H1 (cell line): ENCODE measurements at places on chromosomes 11 and 22. TPM values are rescaled to one million over a fixed set of nuclear protein-coding genes. Genes with fewer than 3 reads are reported as not detected.
A peak's percentile ranks its signal among the peaks of the same experiment; 100 is the strongest.

The PGA4 gene
- polyA plus RNA-seq = 1.3 and 2.0 TPM in 2 replicates

- H3K4me1 ChIP-seq = 0 out of 2 replicates have a peak, but pooled peaks cover 4% of the 10 kb centered on the region
- no peak overlapping the region for H3K4me3 ChIP-seq
- no peaks in the 10 kb centered on the region for H3K36me3 ChIP-seq
- H3K27ac ChIP-seq = no peak overlapping the region
- H3K27me3 ChIP-seq = peaks cover 1% of the 10 kb centered on the region
- DNase-seq = no peak
Observed at GRCh38 chr11:7899418-7899817, 31.6 kb downstream of the OR10A6 start.

GRCh38 chr11:47154616-47155570, 21.8 kb downstream of the ARFGAP2 start:
- no peak overlapping the region for H3K4me3 ChIP-seq
- H3K4me1 ChIP-seq = peaks cover 2% of the 10 kb centered on the region; the same call in 1 of the 2 replicates
- H3K36me3 ChIP-seq = no peaks in the 10 kb centered on the region
- DNase-seq = no peak

- H3K36me3 ChIP-seq = no peaks in the 10 kb centered on the region
- H3K4me3 ChIP-seq = no peak overlapping the region
- no peak for DNase-seq
- no peak overlapping the region for H3K27ac ChIP-seq
- peaks cover 14% of the 10 kb centered on the region for H3K4me1 ChIP-seq
Observed at GRCh38 chr11:1260023-1260501, 37.2 kb downstream of the MUC5B start.

The SNX19 gene
- polyA plus RNA-seq = 15.0 and 22.1 TPM in 2 replicates

- no peak overlapping the region for H3K4me3 ChIP-seq
- no peaks in the 10 kb centered on the region for H3K27me3 ChIP-seq
- H3K36me3 ChIP-seq = no peaks in the 10 kb centered on the region
- no peak for DNase-seq
Observed at GRCh38 chr22:43742154-43742950, 69.8 kb downstream of the EFCAB6 start.

The TPBGL gene
- 0.25 and 0.26 TPM in 2 replicates for polyA plus RNA-seq

DNA sequence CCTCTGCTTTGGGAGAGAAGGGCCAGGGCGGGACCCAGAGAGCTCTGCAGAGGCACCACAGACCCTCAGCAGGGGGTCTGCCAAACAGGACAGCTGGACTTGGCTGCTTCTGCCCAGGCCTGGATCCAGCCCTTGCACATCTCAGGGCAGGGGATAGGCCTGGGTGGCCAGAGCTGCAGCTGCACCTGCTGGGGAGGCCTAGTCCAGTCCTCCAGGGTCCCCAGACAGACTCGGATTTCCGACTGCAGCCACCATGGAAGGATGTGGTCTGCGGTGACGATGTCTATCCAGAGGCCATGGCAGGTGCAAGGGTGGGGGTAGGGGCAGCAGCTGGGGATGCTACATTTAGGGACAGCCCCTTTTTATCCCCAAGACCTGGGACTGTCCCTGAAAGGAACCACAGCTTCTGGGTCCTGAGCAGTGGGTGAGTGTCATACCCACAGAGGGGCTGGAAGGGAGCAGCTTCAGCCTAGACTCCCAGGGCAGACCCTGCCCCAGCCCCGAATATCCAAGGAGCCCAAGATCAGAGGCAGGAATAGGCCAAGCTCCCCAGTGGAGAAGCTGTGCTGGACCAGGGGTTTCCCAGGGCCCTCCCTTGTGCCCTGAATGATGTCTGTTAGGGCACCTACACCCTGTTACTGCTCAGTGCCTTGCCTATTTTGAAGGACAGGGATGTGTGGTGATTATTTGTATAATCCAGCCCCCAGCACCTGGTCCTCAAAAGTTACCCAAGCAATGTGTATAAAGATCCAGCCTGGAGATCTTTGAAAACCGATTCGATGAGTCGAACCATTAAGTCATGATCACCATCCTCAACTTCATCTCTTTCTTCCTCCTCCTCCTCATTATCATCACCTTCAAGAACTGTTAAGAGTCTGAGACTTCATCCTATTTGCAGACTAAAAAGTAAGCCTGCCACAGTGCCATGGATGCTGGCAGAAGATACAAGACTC, 2.5 kb upstream of the IGLL5 start:
- H3K36me3 ChIP-seq = no peaks in the 10 kb centered on the region
- H3K4me3 ChIP-seq = no peak overlapping the region
- no peak for DNase-seq
- no peak overlapping the region for H3K27ac ChIP-seq

DNA sequence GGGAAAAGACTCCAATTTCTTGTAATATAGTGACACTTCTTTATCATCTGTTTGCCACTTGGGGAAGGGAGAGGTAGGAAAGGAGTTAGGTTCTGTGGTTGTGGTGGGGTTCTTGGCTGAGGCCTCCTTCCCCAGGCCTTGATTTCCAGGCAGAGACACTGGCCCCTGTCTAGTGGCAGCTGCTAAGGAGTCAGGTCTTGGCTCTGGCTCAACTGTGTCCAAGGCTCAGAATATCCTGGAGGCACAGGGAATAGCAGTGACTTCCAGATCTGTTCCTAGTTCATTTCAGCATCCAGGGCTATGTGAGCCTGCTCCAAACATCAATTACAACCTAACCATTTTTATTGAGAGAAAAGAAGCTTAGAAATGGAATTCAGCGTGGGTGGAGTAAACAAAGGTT, 29.5 kb downstream of the PPFIBP2 start:
- no peak for DNase-seq
- no peak overlapping the region for H3K27ac ChIP-seq
- peaks cover 5% of the 10 kb centered on the region for H3K4me1 ChIP-seq

GRCh38 chr11:21769188-21769587, 423.7 kb upstream of the ANO5 start:
- H3K36me3 ChIP-seq = no peaks in the 10 kb centered on the region
- no peak for DNase-seq
- H3K27ac ChIP-seq = no peak overlapping the region
- no peaks in the 10 kb centered on the region for H3K4me1 ChIP-seq
- H3K4me3 ChIP-seq = no peak overlapping the region
- no peaks in the 10 kb centered on the region for H3K27me3 ChIP-seq

GRCh38 chr11:27412192-27412691, 49.2 kb upstream of the CCDC34 start:
- H3K36me3 ChIP-seq = no peaks in the 10 kb centered on the region
- H3K4me3 ChIP-seq = no peak overlapping the region

GRCh38 chr11:111557425-111558111, 17.0 kb downstream of the LAYN start:
- H3K4me1 ChIP-seq = peaks cover 3% of the 10 kb centered on the region
- no peak overlapping the region for H3K4me3 ChIP-seq
- DNase-seq = no peak
- H3K27ac ChIP-seq = no peak overlapping the region

GRCh38 chr11:22669368-22669767, 3.0 kb downstream of the GAS2 start:
- peaks cover 2% of the 10 kb centered on the region; the same call in 1 of the 2 replicates for H3K27me3 ChIP-seq
- no peak overlapping the region for H3K27ac ChIP-seq
- DNase-seq = no peak
- no peak overlapping the region for H3K4me3 ChIP-seq
- H3K4me1 ChIP-seq = peaks cover 2% of the 10 kb centered on the region; the same call in 1 of the 2 replicates

GRCh38 chr11:63445720-63446119, 45.2 kb downstream of the PLAAT5 start:
- H3K36me3 ChIP-seq = no peaks in the 10 kb centered on the region
- no peak for DNase-seq
- H3K27me3 ChIP-seq = no peaks in the 10 kb centered on the region
- no peak overlapping the region for H3K4me3 ChIP-seq
- no peak overlapping the region for H3K27ac ChIP-seq

The KRTAP5-7 gene
- not detected in 2 replicates for polyA plus RNA-seq

DNA sequence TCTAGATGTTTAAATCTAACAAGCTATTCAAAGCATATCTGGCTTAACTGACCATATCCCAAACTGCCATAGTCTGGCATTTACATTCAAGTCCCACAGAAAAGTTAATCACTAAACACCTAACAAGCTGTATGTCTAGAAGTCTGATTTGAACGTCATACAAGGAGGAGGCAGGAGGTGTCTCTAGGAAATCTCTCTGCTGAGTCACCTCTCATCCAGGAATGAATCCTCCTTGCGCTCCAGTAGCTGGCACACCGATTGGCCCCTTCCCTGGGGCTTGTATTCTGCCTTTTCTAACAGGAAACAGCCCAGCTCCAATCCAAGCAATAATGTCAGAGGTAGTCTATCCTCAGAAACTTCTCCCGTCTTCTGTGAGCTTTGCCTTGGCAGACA, 31.8 kb downstream of the FEZ1 start:
- no peak overlapping the region for H3K27ac ChIP-seq
- peaks cover 8% of the 10 kb centered on the region for H3K4me1 ChIP-seq

- H3K4me1 ChIP-seq = no peaks in the 10 kb centered on the region
- peaks cover 1% of the 10 kb centered on the region for H3K27me3 ChIP-seq
- DNase-seq = no peak
- H3K27ac ChIP-seq = no peak overlapping the region
- no peak overlapping the region for H3K4me3 ChIP-seq
Observed at GRCh38 chr11:80687941-80688340, 1247.1 kb upstream of the TENM4 start.

GRCh38 chr11:71341173-71341572, 88.8 kb upstream of the SHANK2 start:
- no peak overlapping the region for H3K4me3 ChIP-seq
- no peaks in the 10 kb centered on the region for H3K36me3 ChIP-seq
- H3K27me3 ChIP-seq = no peaks in the 10 kb centered on the region
- H3K4me1 ChIP-seq = no peaks in the 10 kb centered on the region
- DNase-seq = no peak

GRCh38 chr11:1747753-1748635, 2.4 kb downstream of the IFITM10 start:
- H3K36me3 ChIP-seq = peaks cover 3% of the 10 kb centered on the region; the same call in 1 of the 2 replicates
- peak overlapping the region; percentile 65 for H3K4me3 ChIP-seq
- no peak for DNase-seq
- peaks cover 30% of the 10 kb centered on the region for H3K27me3 ChIP-seq
- no peak overlapping the region for H3K27ac ChIP-seq

DNA sequence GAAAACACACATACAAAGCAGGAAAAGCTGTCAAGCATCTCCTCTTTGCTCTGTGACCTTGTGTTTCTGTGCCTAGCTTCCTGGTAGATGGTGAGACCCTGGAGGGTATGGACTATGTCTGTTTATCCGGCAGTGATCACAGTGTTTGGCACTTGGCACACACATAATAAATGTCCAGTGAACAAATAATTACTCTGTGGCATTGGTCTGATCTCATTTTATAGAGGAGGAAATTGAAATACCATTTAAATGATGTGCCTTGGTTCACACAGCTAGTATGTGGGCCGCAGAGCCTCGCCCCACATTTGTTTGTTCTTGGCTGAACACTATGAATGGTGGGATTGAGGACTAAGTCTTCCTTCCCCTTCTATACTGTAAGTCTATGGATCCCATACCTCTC, 104.7 kb upstream of the SPON1 start:
- DNase-seq = no peak
- H3K36me3 ChIP-seq = no peaks in the 10 kb centered on the region
- H3K4me1 ChIP-seq = no peaks in the 10 kb centered on the region
- no peak overlapping the region for H3K4me3 ChIP-seq

DNA sequence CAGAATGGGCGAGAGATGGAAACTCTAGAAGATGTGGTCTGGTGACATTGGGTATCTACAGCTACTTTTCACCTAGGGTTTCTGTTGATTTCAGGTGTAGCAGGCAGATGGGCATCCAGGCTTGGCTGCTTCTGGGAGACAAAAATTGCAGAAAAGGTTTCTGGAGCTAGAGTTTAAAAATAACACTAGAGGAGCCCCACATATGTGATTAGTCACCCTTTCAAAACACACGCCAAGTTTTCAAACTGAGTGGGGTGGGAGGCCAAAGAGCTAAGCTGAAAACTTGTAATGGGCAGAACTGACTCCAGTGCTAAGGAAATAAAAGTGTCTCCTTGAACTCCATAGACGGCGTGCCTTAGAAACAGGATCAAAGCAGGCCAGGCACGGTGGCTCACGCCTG, 80.8 kb downstream of the GRK3 start:
- no peak overlapping the region for H3K4me3 ChIP-seq
- H3K27ac ChIP-seq = peak overlapping the region; percentile 8; the same call in 1 of the 2 replicates
- no peak for DNase-seq
- no peaks in the 10 kb centered on the region for H3K27me3 ChIP-seq
- H3K36me3 ChIP-seq = no peaks in the 10 kb centered on the region

The DEUP1 gene
- not detected in 2 replicates for polyA plus RNA-seq

DNA sequence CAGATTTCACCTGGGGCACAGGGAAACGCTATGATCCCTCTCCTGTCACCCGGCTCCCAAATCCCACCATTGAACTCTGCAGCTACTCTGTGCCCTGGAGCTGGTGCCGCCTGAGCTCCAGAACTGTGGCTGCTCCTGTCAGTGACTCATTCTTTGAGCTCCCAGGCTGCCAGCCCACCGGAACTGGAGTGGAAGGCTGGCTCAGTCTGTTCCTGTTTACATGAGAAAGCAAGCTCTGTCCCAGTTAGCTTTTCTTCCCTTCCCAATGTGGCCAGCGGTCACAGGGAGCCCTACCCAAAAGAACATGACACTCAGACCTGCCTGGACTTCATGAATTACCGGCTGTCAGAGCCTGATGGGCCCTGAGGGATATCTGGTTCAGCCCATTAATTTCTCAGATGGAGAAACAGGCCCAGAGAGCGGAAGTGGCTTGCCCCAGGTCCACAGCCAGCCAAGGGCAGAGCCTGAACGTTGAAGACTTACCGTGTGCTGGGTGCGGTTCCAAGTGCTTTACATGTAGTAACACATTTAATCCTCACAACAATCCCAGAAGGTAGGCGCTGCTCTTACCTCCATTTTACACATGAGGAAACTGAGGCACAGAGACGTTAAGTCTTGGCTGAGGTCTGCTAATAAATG, 23.8 kb upstream of the IGSF22 start:
- no peak overlapping the region for H3K27ac ChIP-seq
- no peak overlapping the region for H3K4me3 ChIP-seq
- peaks cover 8% of the 10 kb centered on the region for H3K4me1 ChIP-seq
- no peak for DNase-seq
- H3K36me3 ChIP-seq = no peaks in the 10 kb centered on the region

DNA sequence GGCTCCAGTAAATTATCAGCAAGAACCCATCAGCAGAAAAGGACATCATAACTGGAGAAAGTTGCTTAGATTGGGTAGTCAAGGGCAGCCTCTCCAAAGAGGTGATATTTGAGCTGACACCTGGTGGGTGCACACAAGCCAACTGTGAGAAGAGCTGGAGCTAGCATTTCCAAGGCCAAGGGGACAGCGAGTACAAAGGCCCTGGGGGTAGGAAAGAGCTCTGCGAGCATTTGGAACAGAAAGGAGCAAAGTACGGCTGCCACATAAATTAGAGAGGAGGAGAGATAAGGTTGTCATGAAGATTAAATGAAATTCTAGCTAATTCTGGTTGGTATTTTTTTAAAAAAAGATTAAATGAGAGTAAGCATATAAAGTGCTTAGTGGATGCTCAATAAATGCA, 21.7 kb upstream of the SMCO4 start:
- no peak overlapping the region for H3K4me3 ChIP-seq
- no peaks in the 10 kb centered on the region for H3K27me3 ChIP-seq
- 0 out of 2 replicates have a peak, but pooled peaks cover 3% of the 10 kb centered on the region for H3K4me1 ChIP-seq
- DNase-seq = no peak

The TRIM49B gene
- polyA plus RNA-seq = not detected in 2 replicates

- H3K4me3 ChIP-seq = no peak overlapping the region
- no peak overlapping the region for H3K27ac ChIP-seq
- no peaks in the 10 kb centered on the region for H3K27me3 ChIP-seq
- DNase-seq = no peak
- H3K36me3 ChIP-seq = no peaks in the 10 kb centered on the region
Observed at GRCh38 chr11:12206529-12206928, 96.1 kb downstream of the MICAL2 start.

The LAYN gene
- 4.2 and 4.5 TPM in 2 replicates for polyA plus RNA-seq

The TIMP3 gene
- polyA plus RNA-seq = 1.1 and 1.3 TPM in 2 replicates

The MMP8 gene
- polyA plus RNA-seq = not detected in 2 replicates
